ENCODE measurements at places on chromosomes 12 and 14.

DNA sequence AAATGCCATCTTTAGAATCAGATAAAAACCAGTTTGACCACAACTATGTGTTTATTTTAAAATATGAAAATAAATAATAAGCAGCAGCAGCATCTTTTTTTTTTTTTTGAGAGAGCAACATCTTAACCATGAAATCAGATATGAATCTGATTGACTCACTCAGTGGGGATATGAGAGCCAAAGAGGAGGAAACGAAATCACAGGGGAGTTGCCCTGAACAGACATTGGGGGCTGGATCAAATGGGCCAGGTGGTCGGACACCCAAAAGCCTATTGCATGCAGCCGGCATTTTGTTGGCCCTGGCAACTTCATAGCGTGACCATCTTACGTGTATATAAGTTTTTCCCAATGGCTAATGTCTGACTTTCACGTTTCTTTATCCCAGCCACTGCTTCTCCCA, 321.1 kb downstream of the NPAS3 start:
- DNase-seq = no peak

DNA sequence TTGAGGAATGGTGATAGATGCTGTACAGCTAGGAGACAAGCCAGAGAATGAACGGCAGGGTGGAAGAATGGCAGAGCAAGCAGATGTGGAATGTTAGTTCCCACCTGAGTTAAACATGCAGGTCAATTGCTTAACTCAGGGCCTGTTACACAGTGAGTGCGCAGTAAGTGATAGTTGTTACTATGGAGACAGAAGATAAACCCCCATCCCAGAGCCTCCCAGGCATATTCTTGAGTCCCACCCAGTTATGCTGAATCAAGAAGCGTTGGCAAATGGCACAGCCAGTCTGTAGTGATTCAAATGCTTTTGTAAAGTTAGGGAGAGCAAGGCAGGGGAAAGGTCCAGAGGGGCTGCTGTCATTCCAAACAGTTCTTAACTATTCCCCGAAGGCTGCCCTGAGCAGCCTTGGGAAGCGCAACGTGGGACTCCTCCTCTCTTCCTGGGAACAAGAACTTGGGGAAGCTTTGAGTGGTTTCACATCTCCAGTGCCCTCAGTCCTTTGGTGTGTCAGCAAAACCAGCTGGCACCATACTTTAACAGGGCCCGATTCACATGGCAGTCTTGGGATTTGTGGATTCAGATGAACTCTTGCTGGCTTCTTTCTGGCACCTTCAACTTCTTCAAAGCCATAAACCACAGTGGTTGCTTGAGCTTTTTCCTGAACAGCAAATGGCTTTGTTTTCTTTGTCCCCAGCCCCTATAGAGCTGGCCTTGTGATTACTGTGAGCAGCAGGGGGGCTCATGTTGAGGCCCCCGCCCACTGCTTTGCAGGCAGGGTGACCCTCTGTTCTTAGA, 66.4 kb downstream of the PPM1A start:
- no peak for DNase-seq

DNA sequence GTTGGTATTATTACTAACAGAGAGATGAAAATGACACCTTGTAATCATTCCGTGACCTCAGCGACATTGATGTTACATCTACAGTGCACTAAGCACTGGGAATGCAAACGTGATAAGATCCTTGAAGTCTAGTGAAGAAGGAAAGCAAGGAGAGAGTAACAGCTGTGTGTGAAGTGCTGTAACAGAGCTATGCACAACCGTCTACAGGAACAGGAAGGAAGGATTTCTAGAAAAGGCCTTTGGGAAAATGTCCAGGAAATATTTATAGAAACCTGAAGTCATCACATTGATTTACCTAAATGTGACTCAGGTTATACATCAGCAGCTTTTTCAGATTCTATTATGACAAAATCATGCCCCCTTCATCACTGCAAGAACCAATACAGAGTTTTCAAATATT, 304.2 kb upstream of the AMIGO2 start:
- DNase-seq = no peak

- no peak for DNase-seq
Measured at GRCh38 chr14:80587096-80587724, 354.3 kb downstream of the CEP128 start.

- DNase-seq = no peak
Measured at GRCh38 chr12:172732-173161, 41.2 kb downstream of the SLC6A12 start.

DNA sequence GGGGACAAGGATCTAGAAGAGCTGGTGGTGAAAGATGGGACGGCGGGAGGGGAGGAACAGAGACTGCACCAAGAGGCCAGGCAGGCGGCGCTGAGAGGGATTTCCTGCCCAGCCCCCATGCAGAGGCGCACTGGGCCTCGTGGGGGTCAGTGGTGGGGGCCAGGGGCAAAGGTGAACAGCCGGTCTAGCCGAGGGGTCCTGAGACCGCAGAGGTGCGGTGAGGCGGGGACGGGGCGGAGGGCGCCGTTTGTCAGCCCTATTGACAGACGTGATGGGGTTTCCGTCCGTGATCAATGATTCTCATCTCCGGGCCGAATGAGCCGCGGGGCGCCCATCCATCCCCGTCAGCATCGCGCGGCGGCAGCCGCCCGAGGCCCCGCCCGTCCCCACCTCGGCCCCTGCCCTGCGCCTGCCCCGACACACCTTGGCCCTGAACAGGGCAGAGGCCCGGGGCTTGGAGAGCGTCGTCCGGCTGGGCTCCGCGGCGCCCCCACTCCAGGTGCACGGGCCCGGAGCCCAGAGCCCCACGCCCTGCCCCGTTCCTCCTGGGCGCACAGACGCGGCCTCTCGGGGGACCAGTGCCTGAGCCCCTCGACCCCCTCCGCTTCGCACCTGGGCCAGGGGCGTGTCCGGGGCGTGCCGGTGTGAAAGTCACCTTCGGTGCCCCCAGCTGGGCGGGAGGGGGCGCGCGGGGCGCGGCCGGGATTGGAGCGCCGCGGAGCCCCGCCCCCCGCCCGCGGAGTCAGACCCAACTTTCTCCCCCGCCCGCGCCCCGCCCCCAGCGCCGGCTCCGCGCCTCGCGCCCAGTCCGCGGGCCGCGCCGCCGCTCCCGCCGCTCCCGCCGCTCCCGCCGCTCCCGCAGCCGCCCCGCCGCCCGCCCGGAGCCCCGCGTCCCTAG, at the start of gene NXPH4:
Gene NXPH4 (plus strand): TSS at position 781 of the 898 bp plus-strand sequence. CDS start 176 bp downstream, outside the sequence.
- no peak for DNase-seq

- no peak for DNase-seq
Measured at GRCh38 chr12:123713398-123713797, 1.2 kb downstream of the ATP6V0A2 start.

- DNase-seq = no peak
Measured at GRCh38 chr12:108040947-108041346, 88.1 kb upstream of the WSCD2 start.

DNA sequence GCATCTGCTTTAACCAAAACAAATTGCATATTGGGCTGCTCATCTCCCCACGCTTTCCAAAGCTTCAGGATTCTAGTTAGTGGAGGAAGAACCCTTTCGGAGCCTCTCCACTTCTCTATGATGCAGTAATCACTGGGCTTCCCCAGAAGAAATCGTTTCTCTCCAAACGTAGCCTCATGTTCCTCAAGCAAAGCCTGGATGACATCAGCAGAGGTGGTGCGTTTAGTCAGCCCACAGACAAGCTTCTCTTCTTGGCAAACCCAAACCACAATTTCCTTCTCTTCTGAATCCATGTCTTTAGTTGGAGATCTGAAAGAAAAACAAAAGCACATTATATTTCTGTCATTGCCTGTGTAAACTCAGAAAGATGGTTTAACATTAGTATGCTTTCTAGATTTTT, 30.6 kb downstream of the RASSF9 start:
- DNase-seq = no peak

GRCh38 chr12:100858656-100859055, 64.1 kb downstream of the ANO4 start:
- no peak for DNase-seq

DNA sequence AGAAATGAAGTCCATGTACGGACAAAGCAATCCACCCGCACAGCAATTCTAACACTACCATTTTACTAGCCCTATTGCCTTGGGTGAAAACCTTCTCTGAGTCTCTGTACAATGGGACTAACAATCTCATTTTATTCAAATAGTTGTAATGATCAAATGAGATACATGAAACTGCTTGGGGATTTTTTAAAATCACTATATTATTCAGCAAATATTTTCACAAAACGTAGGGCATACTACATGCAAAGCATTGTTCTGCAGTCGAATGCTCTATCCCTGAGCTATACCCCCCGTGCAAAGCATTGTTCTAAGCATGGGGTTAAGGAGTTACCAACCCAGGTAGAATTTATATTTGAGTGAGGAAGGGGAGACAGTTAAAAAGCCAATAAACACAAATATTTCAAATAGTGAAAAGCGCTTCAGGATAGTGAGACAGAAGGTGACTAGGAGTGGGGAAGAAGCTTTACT, 554 bp upstream of the ATF7 start:
- DNase-seq = no peak

GRCh38 chr14:21262410-21262809, 6.8 kb downstream of the HNRNPC start:
- DNase-seq = no peak

DNA sequence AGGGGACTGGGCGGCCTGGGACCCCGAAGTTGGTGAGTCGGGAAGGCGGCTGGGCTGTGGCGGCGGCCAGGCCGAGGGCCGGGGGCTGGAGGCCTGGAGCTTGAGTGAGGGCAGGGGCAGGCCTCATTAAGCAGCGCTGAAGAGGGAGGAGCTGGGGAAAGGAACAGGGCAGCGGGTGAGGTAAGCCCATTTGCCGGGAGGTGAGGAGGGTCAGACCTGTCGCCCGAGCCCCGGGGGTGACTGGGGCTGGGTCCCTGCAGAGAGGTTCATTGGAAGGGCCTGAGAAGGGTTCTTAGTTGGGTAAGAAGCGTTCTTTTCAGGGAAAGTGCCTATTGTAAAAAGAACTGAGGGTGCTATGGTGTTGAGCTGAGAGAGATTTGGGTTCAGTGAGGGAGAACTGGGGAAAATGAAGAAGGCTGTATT, 441 bp downstream of the RAB5B start:
- no peak for DNase-seq

GRCh38 chr12:96313606-96314005, 86.6 kb downstream of the CDK17 start:
- DNase-seq = no peak

GRCh38 chr12:57456145-57456700, 1.1 kb downstream of the INHBE start:
- no peak for DNase-seq

DNA sequence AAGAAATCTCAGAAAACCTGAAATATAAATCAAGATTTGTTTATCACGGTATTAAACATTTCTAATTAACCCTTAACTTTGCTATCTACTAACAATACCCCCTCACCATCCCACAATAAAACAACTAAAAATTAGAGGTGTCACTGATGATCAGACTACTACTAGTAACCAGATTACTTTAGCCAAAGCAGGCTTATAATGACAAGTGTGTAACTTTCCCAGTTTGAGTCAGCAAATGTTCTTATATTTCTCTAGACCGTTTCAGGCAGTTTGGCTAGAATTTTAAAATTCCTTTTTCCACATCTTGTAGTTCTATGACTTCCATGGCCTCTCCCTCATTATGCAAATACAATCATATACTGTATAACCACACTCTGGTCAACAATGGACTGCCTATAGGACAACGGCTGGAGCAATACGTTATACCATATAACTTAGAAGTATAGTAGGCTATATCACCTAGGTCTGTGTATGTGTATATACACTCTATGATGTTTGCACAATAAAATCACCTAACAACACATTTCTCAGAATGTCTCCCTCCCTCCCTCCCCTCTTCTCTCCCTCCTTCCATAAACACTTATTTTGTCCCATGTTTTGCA, 102.1 kb downstream of the DENND5B start:
- no peak for DNase-seq

DNA sequence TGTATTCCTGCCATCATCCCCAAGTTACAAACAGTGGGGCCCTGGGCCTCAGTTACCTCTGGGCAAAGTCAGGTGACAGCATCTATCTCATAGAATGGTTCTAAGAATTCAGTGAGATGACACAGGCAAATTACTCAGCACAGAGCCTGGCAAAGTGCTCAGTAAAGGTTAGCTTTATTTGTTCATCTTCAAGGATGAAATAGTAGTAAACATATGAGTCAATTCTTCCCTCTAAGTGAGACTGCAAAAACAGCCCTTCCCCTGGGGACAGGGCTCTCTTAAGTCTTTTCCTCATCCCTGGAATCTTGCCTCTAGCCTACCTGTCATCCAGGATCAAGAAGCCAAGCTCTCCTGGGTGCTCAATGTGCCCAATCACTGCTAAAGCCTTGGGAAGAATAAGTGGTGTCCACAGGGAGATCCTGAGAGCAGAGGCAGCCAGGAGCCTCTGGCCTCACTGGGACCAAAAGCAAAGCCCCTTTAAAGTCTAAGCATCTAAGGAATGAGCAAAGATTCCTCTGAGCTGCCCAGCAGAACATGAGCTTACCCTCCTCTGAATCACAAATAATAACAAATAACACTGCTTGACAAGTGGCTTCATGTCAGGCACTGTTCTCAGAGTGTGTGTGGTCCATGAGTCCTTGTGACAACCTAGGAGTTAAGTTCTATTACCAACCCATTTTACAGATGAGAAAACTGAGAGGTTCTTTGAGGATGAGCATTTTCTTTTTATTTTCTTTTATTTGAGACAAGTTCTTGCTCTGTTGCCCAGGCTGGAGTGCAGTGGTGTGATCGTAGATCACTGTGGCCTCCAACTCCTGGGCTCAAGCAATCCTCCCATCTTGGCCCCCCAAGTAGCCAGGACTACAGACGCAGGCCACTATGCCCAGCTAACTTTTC, 12.1 kb downstream of the NUAK1 start:
- no peak for DNase-seq

DNA sequence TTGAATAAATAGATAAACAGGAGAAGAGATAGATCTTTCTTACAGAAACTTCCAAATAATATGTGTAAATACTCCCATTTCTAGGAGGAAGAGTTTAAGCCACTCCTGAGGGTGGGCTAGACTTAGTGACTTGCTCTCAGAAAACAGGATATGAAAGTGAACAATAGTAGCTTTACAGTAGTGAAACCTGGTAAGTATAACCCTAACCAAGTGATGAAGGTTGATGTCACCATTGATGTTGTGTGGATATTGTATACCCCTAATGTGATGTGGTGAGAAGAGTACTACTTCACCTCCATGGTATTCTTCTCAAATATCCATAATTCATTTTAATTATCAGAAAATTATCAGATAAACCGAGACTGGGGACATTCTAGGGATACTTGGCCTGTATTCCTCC, 20.9 kb downstream of the AKAP6 start:
- DNase-seq = no peak

All from posterior cingulate gyrus (tissue), 11 donors.